ENCODE measurements at places on chromosomes 5 and 9.

DNA sequence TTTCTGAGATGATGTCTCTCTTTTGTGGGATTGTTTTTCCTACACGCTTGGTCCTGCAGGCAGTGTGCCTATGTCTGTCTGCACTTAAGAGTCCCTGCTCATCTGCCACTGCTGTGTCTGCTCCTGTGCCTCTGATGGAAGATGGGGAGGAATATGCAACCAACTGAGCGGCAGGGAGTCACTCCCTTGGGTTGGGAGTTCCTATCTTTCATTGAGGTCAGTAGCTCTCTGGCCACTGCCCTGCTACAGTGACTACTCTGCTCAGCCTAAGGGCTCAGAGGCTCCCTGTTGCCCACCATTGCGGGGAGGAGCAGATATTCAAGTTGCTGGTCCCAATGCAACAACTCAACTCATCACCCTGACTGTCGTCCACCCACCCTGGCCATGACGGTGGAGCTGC, 13.4 kb upstream of the FAM163B start:
- DNase-seq: no peak

DNA sequence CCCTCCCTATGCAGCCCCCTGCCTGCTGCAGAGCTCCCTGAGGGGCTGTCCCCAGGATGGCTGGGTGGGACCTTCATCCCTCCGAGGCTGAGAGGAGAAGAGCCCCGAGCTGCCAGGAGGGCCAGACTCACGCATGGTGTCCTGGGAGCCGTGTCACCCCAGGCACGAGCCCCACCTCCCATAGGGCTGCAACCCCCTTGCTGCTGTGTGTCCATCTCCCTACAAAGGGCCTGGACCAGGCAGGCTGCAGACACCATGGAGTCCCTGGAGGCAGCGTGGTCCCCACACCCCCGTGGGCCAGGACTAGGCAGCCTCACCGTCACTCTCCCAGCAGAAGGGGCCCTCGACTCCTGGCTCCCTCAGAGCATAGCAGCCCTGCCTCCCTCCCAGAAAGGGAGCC, 11.2 kb upstream of the SEC16A start:
- DNase-seq: no peak

GRCh38 chr5:143084407-143084806, 314.2 kb downstream of the ARHGAP26 start:
- DNase-seq: no peak

GRCh38 chr5:157362012-157362411, 96.1 kb downstream of the CYFIP2 start:
- no peak for DNase-seq

DNA sequence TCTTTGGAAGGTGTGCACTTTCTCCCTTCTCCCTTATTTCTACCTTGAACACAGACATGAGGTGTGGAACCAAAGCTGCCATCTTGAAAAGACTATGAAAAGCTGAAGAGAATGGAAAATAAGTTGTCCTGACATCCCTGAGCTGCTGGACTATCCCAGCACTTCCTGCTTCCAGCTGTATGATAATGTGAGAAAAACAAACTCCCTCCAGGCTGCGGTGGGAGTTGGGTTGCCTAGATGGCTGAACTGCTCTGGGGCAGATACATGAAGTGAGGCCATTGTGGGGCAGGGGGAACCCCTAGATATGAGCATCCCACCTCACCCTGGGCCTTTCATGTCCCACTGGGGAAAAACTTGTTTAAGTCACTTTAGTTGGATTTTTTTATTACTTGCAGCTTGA, 82.4 kb downstream of the BOD1 start:
- DNase-seq: no peak

- DNase-seq: no peak
Measured at GRCh38 chr9:137647096-137647714, 28.4 kb downstream of the EHMT1 start.

DNA sequence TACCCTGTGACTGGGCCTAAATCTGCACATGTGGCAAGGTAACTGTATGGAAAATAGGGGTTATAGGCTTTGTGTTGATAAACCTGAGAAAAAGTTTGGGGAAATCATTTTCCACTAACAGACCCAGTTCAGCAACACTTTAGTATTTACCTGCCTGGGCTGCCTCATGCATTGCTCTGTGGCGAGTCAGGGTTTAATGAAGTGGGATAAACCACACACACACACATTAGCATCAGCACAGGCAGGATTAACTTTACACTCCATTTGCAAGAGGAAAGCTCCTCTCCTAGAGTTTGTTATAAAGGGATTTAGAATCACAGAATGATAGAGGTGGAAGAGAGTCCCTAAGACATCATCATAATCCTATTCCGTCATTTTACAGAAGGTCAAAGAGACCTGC, 20.0 kb upstream of the ZCCHC7 start:
- DNase-seq: no peak

DNA sequence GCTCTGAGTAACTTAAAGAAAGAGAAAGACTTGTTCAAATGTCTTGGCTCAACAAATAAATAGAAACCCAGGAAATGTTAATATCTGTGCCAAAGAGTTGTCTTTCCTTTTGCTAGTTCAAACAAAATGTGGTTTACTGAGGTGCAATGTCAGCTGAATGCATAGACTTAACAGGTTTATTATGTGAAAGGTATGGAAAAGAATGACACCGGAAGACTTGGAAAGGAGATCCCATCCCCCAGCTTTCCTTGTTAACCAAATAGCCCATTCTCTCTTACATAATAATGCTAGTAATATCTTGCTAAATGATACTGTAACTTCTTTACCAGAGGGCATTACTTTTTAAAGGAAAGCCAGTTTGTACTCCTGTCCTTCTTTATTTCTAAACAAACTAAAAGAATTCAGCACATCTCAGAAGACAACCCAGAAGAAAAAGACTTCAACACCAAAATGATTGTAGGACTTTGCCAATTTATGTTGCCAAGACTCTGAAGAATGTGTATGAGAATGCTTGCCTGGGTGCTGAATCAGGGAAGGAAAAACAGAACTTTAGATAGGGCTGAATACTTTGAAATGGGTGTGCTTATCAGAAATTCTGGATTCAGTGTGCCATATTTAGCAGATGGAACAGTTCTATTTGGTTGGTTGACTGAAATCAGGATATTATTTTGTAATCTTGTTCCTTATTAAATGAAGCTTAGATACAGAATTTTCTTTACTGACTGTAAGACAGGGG, 344.1 kb downstream of the TMEM38B start:
- no peak for DNase-seq

Measured in CD4-positive, alpha-beta T cell treated with Interleukin-15 for 4 hours (primary cell).